ENCODE measurements at places on chromosomes 6 and 20. TPM values are rescaled to one million over a fixed set of nuclear protein-coding genes. Genes with fewer than 3 reads are reported as not detected.
A peak's percentile ranks its signal among the peaks of the same experiment; 100 is the strongest.

GRCh38 chr6:116458264-116458663 is 2.9 kb upstream of the CALHM6 start:
- no peak for DNase-seq

DNA sequence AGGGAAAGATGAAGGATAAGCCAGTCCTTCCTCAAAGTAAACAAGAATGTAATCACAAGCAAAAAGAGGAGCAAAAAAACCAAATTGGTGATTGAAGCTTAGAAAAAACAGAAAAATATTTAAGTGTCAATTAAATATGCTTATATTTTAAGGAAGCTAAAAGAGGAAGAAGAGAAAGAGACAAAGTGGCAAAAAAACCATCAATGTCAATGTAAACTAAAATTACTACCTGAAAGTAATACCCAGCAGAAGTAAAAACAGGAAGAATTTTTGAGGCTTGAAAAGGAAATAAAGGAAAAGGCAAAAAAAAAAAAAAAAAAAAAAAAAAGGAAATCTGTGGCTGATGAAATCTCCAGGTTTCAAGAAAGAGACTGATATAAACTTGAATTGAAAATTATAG is 36.2 kb upstream of the OGFRL1 start:
- DNase-seq: no peak

- no peak for DNase-seq
These were observed 3.7 kb downstream of the MAP3K4 start for GRCh38 chr6:160995271-160995670.

GRCh38 chr20:24492031-24492607 is 22.7 kb downstream of the SYNDIG1 start:
- DNase-seq: no peak

- peak; percentile 71 for DNase-seq
These were observed 50.7 kb downstream of the SLC26A8 start for GRCh38 chr6:35973670-35974222.

DNA sequence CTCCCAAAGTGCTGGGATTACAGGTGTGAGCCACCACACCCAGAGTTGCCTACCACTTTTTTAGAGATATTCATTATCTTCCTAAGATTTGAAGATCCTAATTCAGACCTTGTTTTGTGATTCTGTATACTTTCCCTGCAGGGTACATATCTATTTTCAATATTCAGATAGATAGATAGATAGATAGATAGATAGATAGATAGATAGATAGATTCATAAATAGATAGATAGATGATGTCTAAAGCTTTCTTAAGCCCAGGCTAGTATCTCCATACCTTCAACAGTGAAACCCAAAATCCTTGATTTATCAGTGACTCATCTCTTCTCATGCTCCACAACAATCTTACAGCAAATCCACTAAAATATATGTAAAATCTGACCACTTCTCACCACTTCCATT is 30.8 kb downstream of the ZNF391 start:
- no peak for DNase-seq

DNA sequence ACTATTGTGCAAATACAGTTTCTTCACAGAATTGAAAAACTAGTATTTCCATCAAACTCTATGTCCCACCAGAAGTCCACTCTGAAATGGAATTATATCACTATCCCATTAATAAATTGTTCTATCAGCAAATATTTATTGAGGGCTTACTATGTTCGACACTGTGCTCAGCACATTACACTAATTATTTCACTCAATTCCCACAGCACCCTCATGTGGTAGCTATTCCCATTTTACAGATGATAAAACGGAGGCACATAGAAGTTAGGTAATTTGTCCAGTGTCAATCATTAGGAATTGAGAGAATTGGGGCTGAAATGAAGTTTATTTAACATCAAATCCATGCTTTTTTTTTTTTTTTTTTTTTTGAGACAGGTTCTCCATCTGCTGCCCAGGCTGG is 52.5 kb downstream of the MKKS start:
- DNase-seq: no peak

GRCh38 chr20:24493181-24493580 is 23.8 kb downstream of the SYNDIG1 start:
- DNase-seq: no peak

DNA sequence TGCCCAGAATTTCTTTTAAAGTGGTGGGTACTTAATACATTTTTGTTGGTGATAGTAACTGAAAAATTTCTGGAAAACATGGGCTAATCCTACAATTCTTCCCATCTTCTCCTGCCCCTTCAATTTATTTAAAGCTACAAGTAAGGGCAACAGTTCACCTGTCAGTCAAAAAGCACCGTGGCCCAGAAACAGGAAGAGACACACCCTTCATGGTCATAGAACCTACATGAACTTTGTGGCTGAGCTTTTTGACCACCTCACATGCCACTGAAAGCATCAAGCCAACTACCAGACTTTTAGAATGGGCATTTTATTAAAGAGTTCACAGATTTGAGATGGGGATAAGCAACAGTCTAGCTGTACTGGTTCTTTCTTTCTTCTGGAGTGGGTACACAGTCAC is 201.1 kb upstream of the CNR1 start:
- DNase-seq: no peak

GRCh38 chr6:52363228-52363867 is 1.4 kb downstream of the PAQR8 start:
- DNase-seq: peak; percentile 49

Gene PKHD1
- total RNA-seq: not detected

Gene MUCL3
- not detected for total RNA-seq

Gene LY6G6C
- total RNA-seq: not detected

Gene SLC22A1
- total RNA-seq: 1.2 TPM

Gene NCOA3
- 41.5 TPM for total RNA-seq

All from osteoblast (primary cell).